ENCODE measurements at places on chromosomes 12 and 14.

GRCh38 chr14:22540811-22541360 is 48.1 kb downstream of the DAD1 start:
- peaks cover 76% of the 10 kb centered on the region for H3K36me3 ChIP-seq
- peak overlapping the region; percentile 16 for H3K4me3 ChIP-seq
- peaks cover 97% of the 10 kb centered on the region for H3K4me1 ChIP-seq
- no peak for DNase-seq

GRCh38 chr14:88063811-88064210 is 58.9 kb downstream of the GPR65 start:
- no peak for DNase-seq
- H3K4me3 ChIP-seq: no peak overlapping the region
- H3K36me3 ChIP-seq: no peaks in the 10 kb centered on the region
- H3K4me1 ChIP-seq: no peaks in the 10 kb centered on the region

- H3K27ac ChIP-seq: no peak overlapping the region
- no peak overlapping the region for H3K4me3 ChIP-seq
- no peaks in the 10 kb centered on the region for H3K27me3 ChIP-seq
- H3K36me3 ChIP-seq: no peaks in the 10 kb centered on the region
Observed at GRCh38 chr12:89156340-89156739, 196.0 kb downstream of the DUSP6 start.

DNA sequence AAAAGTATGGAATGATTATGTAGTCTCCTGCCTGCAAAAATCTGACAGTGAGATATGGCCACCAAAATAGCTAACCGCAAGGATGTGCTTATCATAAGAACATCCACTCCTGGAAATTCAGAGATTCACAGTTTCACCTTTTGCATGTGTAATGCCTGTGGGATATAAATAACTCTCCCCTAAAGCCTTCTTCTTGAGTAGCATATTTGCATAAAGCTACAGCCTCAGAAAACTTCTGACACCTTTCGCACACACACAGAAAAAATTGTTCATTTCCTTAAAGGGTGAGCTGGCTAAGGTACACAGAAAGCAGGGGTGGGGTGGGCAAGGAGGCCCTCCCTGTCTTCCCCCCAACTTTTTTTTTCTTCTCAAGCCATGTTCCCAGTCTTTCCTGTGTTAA is 3.1 kb upstream of the IGF1 start:
- H3K4me1 ChIP-seq: no peaks in the 10 kb centered on the region
- H3K27ac ChIP-seq: no peak overlapping the region
- no peak for DNase-seq
- no peak overlapping the region for H3K4me3 ChIP-seq
- no peaks in the 10 kb centered on the region for H3K36me3 ChIP-seq

- peak; percentile 60 for DNase-seq
- H3K4me3 ChIP-seq: no peak overlapping the region
- H3K4me1 ChIP-seq: peaks cover 4% of the 10 kb centered on the region
- no peak overlapping the region for H3K27ac ChIP-seq
Observed at GRCh38 chr12:13211859-13212664, 15.5 kb downstream of the EMP1 start.

DNA sequence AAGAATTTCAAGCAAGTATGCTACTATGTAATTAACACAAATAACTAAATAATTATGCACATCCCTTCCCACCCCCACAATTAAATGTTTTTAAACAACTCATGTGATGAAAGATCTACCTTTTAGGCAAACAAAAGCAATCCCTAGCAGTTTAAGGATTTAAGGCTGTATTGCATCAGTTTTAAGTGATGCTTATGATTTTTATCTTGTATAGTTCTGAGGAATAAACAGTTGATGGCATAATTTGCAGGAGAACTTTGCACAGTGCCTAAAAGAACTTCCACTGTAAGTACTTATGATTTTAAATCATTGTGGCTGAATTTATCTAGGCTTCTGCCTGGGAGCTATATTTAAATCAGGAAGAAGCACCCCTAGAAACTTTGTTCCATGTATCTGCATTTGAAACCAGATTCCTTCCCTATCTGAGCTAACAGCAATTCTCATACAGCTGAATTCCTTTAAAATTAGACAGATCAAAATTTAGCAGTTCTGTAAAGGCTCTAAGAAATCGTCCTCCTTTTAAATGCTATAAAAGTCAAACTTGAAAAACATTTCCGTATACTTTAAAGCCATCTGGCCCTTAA is 388.6 kb downstream of the BCAT1 start:
- H3K4me1 ChIP-seq: peaks cover 5% of the 10 kb centered on the region
- H3K4me3 ChIP-seq: no peak overlapping the region
- no peaks in the 10 kb centered on the region for H3K36me3 ChIP-seq
- H3K27me3 ChIP-seq: peaks cover 6% of the 10 kb centered on the region

DNA sequence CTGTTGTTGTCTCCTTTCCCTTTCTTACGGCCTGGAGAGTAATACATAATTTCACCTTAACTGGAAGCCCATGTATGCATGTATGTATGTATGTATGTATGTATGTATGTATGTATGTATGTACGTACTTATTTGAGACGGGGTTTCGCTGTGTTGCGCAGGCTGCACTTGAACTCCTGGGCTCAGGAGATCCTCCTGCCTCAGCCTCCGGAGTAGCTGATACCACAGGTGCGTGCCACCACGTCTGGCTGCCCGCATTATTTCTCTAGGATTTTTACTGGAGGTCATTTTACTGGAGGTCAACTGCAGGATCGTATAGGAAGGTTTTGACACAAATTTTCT is 644 bp upstream of the OS9 start:
- no peak overlapping the region for H3K27ac ChIP-seq
- peaks cover 30% of the 10 kb centered on the region for H3K36me3 ChIP-seq
- no peak for DNase-seq
- no peaks in the 10 kb centered on the region for H3K27me3 ChIP-seq
- no peak overlapping the region for H3K4me3 ChIP-seq

GRCh38 chr12:126761420-126761819 is 1505.5 kb upstream of the TMEM132C start:
- no peaks in the 10 kb centered on the region for H3K4me1 ChIP-seq
- H3K4me3 ChIP-seq: no peak overlapping the region
- no peak for DNase-seq
- no peak overlapping the region for H3K27ac ChIP-seq
- H3K36me3 ChIP-seq: peaks cover 3% of the 10 kb centered on the region

DNA sequence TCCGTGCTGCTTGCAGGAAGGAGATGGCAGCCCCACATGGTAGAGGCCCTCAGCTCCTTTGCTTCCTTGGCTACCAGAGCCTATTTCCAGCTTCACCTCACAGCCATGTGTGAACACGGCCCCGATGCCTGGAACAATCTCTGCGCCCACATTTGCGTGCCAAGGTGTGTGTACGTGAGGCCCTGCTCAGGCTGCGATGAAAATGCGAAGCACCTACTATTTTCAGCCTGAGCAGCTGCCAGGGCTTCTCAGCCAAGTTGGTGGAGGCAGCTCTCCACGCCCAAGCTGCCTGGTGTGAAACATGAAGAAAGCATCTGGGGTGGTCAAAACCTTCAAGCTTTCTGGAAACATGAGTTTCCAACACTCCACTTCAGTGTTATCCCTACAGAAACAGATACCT is 177.8 kb upstream of the EGLN3 start:
- no peaks in the 10 kb centered on the region for H3K4me1 ChIP-seq
- DNase-seq: no peak
- no peaks in the 10 kb centered on the region for H3K27me3 ChIP-seq

GRCh38 chr12:50642761-50643160 is 121.1 kb upstream of the ATF1 start:
- DNase-seq: no peak
- peaks cover 6% of the 10 kb centered on the region for H3K36me3 ChIP-seq
- H3K27ac ChIP-seq: no peak overlapping the region
- no peak overlapping the region for H3K4me3 ChIP-seq
- no peaks in the 10 kb centered on the region for H3K27me3 ChIP-seq
- no peaks in the 10 kb centered on the region for H3K4me1 ChIP-seq

DNA sequence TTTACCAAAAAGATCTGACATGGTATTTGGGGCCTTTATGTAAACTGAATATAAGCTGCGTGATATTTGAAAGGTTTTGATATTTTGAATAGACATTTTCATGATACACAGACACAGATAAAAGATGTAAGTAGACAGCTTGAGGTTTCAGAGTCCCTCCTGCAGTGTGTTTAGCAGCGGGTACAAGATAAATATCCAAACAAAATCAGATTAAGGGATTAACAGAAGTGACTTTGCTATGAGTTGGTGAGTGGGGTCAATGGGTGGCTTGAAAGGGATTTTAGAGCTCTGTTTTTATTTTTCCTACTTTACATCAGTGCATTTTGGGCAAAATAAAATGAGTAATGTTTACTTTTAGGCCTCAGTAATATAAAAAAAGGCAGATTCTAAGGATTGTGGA is 84.1 kb downstream of the IGF1 start:
- DNase-seq: no peak
- H3K27me3 ChIP-seq: no peaks in the 10 kb centered on the region
- H3K4me3 ChIP-seq: no peak overlapping the region
- no peaks in the 10 kb centered on the region for H3K4me1 ChIP-seq

DNA sequence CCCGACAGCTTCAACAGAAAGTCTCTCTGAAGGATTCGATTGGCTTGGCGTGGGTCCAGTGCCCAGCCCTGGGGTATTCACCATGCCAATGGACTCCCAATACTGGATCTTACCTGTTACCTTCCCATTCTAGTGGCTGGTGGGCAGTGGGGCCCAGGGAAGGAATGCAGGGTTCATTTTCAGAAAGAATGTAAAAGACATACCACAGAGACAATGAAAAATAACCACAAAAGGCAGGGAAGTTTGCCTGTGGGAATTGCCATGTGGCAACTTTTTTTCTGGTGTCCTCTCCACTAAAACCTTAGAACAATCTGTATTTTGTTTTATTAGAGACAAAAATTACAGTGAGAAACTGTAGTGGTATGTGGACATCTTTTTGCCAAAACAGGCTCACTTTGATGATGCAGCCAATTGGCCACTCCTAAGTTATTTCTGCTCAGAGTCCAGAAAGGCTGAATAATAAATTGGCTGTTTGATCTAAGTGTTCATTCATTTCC is 55.2 kb downstream of the PTGER2 start:
- H3K4me1 ChIP-seq: no peaks in the 10 kb centered on the region
- no peak for DNase-seq
- H3K27me3 ChIP-seq: no peaks in the 10 kb centered on the region
- H3K27ac ChIP-seq: no peak overlapping the region
- H3K36me3 ChIP-seq: no peaks in the 10 kb centered on the region

DNA sequence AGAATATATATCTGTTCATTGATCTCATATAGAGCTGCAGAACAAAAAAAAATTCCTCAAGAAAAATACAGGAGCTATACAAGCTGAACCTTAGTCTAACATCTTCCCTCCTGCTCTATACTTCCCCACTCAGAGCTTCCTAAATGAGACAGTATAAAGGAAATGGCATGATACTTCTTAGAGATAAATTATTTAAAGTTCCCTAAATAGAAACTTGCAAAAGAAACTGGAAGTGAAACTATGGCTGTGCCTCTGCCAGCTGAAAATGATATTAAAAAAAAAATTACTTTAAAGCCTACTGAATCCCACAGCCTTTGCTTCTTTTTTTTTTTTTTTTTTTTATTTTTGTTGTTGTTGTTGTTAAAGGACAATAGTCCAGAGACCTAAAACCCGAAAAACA is 11.6 kb upstream of the NEK9 start:
- H3K36me3 ChIP-seq: peaks cover 23% of the 10 kb centered on the region
- H3K4me1 ChIP-seq: peaks cover 10% of the 10 kb centered on the region
- peak overlapping the region; percentile 11 for H3K27ac ChIP-seq
- DNase-seq: no peak
- no peak overlapping the region for H3K4me3 ChIP-seq

GRCh38 chr12:122423258-122424165 is 1.0 kb upstream of the CLIP1 start:
- peak overlapping the region; percentile 42 for H3K27ac ChIP-seq
- H3K4me3 ChIP-seq: peak overlapping the region; percentile 65
- H3K4me1 ChIP-seq: peaks cover 19% of the 10 kb centered on the region
- no peaks in the 10 kb centered on the region for H3K27me3 ChIP-seq
- H3K36me3 ChIP-seq: no peaks in the 10 kb centered on the region

DNA sequence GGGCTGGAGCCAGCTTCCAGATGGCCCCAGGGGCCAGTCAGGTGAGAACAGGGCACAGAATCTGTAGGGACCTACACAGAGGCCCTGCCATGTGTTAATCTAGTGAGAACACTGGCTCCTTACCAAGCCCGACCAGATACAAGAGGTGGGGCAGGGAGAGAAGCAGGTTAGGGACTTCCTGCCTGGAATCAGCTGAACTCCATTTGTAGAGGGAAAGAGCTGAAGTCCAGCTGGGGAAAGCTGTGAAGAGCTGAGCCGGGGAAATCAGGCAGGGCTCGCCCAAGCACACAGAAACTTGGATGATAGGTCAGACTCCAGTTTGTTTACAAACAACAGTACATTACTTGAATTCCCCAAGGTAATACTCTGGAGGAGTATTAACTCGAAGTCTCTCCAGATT is 46.7 kb downstream of the PTGER2 start:
- H3K27ac ChIP-seq: no peak overlapping the region
- no peaks in the 10 kb centered on the region for H3K36me3 ChIP-seq
- H3K27me3 ChIP-seq: no peaks in the 10 kb centered on the region

Measured in effector memory CD4-positive, alpha-beta T cell (primary cell).